ENCODE measurements at places on chromosomes 7 and 10.

GRCh38 chr10:11424456-11425295, 186.8 kb downstream of the USP6NL start:
- no peak for DNase-seq

DNA sequence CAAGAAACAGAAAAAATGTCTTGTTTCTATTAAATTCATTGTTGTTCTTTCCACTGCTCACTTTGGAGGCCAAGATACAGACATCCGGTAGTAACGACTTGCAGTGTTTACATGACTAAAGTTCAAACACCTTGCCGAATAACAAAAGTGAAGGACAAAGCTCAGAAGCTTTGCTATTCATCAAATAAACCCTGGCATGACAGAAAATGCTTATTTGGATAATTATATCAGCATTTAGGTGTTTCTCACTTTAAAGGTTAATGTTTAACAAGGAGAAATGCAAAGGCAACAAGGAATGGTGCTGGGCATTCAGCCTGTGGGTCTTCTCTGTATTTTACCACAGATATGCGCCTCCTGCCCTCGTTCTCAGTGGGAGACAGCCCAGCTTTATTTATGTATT, 5.4 kb upstream of the PTF1A start:
- no peak for DNase-seq

- no peak for DNase-seq
These were observed 59.2 kb upstream of the GLCCI1 start for GRCh38 chr7:7909376-7909775.

DNA sequence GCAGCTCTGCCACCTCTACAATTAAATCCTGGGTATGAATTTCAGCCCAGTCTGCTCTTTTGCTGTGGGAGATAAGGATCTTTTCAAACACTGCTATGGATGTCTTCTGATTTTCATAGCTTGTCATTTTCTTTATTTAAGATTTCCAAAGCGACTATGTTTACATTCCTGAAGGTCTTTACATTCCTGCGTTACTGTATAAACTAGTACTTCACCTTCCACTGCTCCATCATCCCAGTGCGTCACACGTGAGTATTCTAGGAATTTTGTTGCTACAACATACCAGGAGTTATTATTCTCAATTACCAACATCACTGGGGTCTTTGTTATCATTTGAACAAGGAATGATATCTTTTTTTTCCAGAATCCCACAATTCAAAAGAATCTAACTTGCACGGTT, 944.7 kb downstream of the SORCS3 start:
- no peak for DNase-seq

GRCh38 chr10:45460235-45460878, 86.3 kb downstream of the ALOX5 start:
- DNase-seq = no peak

GRCh38 chr7:30327813-30328212, 43.4 kb downstream of the ZNRF2 start:
- DNase-seq = no peak

- no peak for DNase-seq
These were observed 132.3 kb downstream of the HECW1 start for GRCh38 chr7:43244784-43245183.

DNA sequence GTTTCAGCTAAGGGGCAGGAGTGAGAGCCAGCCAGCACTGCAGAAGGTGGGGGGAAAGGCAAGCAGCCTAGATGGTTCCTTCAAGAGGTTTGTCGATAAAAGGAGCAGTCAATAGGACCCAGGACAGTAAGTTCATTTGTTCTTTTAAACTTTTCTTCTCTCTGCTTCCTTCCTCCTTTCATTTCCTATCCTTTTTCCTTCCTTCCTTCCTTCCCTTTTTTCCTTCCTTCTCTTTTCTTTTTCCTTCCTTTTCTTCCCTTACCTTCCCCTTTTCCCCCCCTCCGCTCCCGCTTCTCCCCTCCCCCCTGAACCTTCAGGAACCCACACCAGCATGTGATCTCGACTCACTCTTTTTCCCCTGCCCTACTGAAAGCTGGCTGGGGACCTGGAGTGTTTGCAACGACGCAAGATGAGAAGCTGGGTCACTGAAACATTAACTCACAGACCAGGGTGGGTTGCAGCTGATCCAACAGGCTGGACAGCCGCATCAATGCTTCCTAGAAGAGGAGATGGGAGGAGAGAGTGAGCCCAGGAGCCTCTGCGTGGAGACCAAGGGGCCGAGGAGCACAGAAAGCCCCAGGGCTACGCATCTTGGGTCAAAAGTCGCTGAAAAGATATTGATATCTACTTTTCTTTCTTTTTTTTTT, 103.4 kb upstream of the SDK1 start:
- DNase-seq = no peak

GRCh38 chr10:97780841-97781617, 9.2 kb upstream of the SFRP5 start:
- DNase-seq = no peak

- DNase-seq = no peak
These were observed 35.8 kb downstream of the PRF1 start for GRCh38 chr10:70566515-70567290.

DNA sequence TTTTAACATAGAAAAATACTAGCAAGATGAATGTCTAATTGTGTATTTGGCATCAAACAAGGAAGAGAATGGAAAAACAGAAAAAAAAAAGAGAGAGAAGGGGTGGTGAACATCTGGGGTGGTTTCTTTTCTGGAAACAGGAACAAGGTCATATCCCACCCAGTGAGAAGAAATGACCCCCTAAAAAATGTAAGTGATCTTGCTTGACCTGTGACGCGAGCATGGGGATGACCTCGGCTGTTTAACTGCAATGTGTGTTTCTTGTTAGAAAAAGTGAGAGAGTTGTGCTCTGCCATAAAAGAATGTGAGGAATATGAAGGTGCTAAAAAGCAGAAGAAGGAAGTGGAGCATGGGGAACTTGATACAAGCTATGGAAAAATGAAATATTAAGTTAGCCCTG, 258.5 kb downstream of the AGMO start:
- DNase-seq = no peak

DNA sequence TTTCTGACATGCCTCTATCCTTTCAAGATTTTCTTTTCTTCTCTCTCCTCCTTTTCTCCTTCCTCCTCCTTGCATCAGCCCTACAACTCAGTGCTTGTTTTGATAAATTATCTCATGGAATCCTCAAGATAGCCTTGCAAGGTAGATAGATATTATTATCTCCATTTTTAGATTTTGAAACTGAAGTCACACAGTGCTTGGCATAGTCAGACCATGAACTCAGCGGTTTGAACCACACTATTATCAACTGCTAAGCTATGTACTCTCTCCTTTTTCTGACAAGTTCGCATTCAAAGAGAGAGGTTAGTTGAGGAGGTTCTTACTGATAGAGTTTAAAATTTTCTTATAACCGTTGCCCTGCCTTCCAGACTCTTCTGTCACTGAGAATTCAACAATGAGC, 79.1 kb downstream of the SUGCT start:
- DNase-seq = no peak

GRCh38 chr7:80816806-80817205, 102.0 kb downstream of the SEMA3C start:
- no peak for DNase-seq

DNA sequence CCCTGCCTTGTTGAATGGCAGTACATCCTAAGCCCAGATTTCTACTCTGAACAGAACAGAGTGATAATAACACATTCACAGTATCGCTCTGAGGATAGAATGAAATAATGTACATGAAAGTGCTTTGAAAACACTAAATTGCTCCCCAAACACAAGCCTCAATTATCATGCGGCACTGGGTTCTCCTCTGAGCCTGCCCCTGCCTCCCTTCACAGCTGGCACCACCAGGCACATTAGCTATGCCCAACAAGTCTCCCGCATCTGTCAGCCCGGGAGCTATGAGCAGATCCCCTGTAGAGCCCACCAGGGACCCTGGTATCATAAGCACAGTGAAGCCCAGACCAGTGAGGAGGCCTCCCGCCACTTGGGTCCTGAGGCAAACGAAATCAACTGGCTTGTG, 405.5 kb downstream of the GRID1 start:
- no peak for DNase-seq

DNA sequence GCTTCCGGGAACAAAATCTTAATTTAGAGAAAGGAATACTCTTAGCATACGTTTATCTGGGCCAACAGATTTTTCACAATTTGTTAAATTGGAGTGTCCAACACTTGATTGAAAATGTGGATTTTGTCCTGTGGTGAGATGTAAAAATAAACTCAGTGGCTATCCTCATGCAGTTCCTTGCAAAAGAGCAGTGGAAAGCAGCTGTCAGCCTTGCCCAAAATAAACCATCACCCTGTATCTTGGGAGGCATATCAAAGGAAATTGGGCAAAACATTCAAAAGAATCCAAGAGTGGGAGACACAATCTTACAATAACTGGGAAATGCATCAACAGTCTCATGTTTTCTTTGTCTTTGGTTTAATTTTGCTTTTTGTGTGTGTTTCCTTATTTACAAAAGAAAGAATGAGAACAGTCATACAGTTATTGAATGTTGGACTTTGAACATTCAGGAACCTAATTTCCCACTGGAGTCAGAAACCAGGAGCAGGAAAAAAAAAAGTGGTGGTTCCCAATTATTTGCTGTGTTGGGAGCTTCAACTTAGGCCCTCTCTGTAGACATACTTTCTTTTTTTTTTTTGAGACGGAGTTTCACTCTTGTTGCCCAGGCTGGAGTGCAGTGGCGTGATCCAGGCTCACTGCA, 44.4 kb upstream of the DGKI start:
- no peak for DNase-seq

DNA sequence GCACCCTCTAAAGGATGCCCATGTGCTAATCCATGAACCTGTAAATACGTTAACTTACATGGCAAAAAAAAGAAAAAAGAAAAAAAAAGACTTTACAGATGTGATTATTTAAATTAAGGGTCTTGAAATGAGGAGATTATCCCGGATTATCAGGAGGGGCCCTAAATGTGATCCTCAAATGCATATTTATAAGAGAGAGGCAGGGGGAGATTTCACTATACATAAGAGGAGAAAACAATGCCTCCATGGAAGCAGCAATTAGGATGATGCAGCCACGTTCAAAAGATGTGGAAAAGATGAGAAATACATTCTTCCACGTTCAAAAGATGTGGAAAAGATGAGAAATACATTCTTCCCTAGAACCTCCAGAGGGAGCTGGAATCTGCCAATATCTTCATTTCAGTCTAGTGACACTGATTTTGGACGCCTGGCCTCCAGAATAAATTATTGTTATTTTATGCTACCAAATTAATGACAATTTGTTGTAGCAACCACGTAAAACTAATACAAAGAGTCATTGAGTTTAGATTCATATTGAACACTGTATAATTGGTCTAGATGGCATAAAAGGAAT, 328.4 kb upstream of the GNAI1 start:
- no peak for DNase-seq

DNA sequence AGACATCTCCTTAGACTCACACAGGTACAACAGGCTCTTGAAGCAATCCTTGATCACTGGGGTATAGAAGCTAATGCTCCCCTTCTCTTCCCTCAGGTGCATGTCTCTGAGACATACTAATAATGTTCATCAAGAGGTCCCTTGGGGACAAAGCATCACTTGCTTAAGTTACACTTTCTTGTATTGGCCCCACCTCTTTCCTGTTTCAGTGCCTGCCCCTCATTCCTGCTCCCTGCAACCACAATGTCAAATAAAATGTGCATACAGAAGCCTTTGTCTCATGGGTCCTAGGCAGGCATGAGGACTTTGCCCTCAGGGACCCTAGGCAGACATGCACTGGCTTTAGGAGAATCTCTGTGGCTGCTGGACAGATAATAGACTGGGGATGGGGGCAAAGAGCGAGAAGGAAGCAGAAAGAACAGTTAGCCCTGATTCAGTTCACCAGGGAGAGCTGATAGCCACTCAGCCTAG, 175.0 kb upstream of the NPY start:
- DNase-seq = no peak
